ENCODE measurements at places on chromosomes 11 and 22.

GRCh38 chr11:60941371-60942119 is 10.4 kb downstream of the SLC15A3 start:
- DNase-seq = no peak

- no peak for DNase-seq
These were observed 7.3 kb downstream of the CDC42EP2 start for GRCh38 chr11:65321828-65322485.

- no peak for DNase-seq
These were observed 590 bp downstream of the COMMD9 start for GRCh38 chr11:36288442-36289225.

DNA sequence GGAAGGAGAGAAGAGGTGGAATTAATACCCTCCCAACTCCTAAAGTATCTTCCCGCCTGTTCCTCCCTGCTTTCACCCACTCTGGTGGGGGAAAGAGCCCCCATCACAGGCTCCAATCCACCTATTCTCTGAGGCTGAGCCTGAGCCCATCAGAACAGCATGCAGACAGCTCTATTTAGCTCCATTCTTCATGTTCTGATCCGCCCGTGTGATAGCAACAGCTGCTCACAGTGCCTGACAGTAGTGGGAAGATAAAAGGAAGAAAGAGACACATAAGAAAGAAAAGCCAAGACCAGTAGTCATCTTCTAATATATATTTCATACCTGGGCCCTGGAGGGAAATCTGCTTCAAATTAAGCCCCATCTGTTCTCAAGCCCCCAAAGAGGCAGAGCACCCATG is 80.3 kb upstream of the AKIP1 start:
- no peak for DNase-seq

Data from NCI-H1694 (cell line).